ENCODE measurements at places on chromosomes 1 and 21.

GRCh38 chr21:34844924-34845238 lies 176.1 kb downstream of the CLIC6 start:
- no peak for DNase-seq

GRCh38 chr1:201213106-201213770 lies 22.6 kb downstream of the IGFN1 start:
- no peak for DNase-seq

- DNase-seq = no peak
Measured at GRCh38 chr1:236020359-236021219, 44.3 kb downstream of the NID1 start.

DNA sequence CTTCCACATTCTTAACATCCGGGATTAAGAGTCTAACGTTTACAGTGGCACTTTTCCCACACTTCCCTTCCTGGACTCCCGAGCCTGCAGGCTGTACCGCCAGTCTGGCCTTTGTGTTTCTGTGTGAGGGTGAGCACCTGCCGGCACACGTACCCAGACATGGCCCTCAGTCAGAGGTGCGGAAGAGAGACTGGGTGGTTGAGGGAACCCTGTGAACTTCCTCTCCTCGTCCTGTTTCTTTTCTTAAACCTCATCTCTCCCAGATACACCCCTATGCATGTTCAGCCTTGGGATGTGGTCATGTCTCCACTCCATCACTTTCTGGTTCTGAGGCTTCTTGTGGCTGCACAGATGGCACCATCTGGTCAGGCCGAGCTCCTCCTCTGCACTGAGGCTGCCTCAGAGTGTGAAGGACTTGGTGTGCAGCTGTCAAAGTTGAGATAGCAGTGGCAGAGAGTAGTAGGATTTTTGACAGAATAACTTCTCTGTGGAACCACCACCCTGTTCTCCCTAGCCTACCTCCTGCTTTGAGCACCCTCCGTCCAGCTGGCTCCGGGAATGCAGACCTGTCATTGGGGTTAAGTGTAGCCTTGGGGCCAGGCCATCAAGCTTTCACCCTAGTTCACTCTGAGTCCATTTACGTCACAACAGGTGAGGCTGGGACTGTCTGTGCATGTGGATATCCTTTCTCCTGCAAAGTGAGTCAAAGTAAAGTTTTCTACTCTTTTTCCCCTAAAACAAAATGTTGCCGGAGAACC lies 31.4 kb downstream of the VASH2 start:
- no peak for DNase-seq

DNA sequence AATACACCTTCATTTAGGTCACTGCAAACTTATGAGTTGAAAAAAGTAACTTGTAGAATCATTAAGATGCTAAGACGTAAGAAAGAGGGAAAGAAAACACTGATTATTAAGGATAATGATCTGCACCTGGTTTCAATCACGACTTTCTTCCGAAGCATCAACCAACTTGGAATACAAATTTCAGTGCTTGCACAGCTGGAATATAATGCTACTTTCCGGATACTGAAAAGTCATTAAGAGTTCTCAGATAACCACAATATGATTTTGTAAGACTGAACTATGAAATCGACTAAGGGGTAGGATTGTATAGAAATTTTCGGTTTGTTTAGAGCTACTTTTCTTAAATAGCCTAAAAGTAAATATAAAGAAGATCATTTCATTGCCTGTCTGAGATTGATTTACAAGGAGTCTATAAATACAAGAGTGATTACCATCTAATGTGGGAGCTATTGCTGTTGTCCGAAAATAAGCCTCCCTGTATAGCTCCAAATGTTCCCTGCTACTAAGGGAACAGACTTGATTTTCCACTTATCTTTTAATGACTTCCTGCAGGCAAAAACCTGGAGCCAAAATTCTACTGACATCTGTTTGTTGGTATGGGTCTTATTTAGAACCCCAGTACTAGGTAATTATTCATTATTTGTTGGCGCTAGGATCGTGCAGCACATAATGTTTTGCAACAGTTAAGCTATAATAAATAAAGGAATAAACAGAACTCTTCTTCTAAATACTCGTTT lies 673.3 kb downstream of the KCNT2 start:
- DNase-seq = no peak

DNA sequence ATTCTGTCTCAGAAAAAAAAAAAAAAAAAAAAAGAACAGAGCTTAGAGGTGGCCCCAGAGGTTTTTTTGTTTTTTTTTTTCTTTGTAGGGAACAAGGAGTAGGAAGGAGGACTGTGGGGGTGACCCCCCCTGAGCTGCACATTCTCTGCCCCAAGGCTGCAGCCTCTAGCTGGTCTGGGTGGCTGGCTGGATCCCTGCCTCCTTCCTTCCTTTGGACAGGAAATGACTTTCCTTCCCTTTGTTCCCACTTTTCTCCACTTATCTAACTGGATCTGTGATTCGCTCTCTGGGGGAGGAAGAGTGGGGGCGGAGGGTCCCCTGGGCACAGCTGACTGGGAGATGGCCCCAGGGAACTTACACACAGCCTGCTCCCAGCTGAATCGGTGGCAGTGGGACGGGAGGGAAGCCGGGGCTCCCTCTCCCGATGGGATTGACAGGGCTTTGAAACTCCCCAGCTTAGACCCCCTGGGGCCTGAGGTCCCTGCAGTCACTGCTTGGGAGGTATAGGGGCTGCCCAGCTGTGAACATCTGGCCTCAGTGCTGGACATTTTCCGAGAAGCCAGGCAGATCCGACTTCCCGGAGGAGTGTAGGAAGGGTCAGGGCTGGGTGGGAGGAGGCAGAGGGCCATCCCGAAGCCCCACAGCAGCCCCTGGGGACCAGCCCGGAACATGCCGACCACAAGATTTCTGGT lies 2.1 kb downstream of the FBLIM1 start:
- DNase-seq = no peak

DNA sequence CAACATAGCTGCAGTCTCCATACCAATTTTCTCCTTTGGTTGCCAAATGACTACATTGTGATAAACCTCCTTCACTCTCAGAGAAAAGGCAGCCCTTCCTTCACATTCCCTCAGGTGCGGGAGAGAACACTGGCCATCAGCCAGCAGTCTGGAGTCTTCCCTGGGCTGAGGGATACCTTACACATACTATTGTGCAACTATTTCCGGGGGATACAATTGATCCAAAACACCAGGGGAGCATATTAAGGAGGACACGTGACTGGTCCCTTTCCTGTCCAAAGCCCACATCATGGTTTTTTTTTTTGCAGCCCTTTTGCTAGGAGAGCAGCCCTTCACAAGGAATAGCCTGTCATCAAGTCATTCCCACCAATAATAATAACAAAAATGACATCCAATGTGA lies 172.1 kb upstream of the ZRANB2 start:
- DNase-seq = no peak

DNA sequence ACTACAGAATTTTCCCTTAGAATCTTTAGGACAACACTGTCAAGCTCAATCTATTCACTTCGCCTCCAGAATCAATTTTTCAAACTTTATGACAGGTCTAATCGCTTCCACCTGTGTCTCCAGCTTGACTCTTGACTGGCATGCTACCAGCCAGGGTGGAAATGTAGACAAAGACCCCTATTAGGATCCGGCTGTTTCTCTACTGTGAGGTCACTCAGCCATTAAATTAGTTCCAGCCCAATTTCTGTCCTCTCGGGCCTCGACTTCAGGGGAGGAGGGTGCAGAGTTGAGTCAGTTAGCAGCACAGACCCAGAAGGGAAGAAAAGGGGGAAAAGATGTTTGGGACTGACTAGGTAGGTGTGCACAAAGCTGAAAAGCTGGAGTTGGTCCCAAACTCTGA lies 78.5 kb downstream of the HLCS start:
- DNase-seq = no peak

DNA sequence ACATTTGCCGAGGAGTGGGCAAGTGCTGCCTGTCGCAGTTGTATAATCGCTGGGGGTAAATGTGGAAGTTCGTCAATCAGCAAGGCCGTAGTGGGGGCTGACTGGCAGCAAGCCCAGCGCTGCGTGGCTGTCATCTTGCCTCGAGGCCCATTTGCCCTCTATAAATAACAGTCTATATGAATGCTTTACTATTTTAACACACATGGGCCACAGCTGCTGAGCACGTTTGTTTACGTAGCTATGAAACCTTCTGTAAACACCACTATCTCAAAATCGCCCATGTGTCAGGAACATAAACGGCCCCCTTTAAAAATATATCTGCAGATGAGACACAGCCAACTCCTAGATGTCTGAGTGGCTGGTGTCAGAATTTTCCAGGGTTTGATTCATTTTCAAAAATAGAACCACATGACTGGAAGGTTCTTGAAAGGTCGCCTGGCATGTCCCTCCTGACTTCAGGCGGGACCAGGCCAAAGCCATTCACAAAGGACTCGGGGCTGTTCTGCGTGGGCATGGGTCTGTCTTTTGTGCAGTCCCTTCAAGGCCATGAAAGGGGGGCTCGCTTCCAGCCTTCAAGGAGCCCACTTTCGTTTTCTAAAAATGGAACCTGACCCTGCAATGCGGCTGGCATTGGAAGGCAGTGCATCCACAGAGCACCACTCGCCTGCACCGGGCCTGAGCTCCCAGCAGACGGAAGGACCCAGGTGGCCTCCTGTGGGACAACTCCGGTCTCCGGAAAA lies 205.5 kb downstream of the KCNJ6 start:
- no peak for DNase-seq

GRCh38 chr1:12167493-12168429 lies 970 bp downstream of the TNFRSF1B start:
- DNase-seq = no peak

DNA sequence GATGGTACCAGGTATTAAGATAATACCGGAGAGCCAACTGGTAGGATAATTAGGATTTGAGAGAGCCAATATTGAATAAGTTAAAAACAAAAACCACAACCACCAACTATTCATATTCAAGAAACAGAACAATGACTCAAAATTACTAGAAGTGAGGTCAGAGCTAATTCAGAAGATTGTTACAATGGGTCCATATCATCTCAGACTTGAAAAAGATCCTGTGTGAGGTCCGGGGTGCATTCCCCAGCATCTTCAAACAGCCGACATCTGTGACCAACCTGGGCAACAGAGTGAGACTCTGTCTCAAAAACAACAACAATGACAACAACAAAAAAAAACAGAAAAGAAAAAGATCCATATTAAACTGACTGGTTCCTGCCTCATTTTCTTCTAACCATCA lies 18.6 kb downstream of the AK2 start:
- no peak for DNase-seq

GRCh38 chr1:113965703-113966412 lies 13.4 kb upstream of the OLFML3 start:
- no peak for DNase-seq

GRCh38 chr21:42677339-42678321 lies 24.2 kb downstream of the PDE9A start:
- DNase-seq = no peak

GRCh38 chr21:34793471-34793870 lies 124.7 kb downstream of the CLIC6 start:
- no peak for DNase-seq

- DNase-seq = no peak
Measured at GRCh38 chr1:9025449-9025848, 774 bp downstream of the SLC2A7 start.

- no peak for DNase-seq
Measured at GRCh38 chr21:22120616-22121266, 1122.5 kb downstream of the NCAM2 start.

GRCh38 chr21:14890141-14890540 lies 174.7 kb downstream of the NRIP1 start:
- DNase-seq = no peak

- DNase-seq = no peak
Measured at GRCh38 chr1:110123224-110123623, 11.0 kb downstream of the UBL4B start.

DNA sequence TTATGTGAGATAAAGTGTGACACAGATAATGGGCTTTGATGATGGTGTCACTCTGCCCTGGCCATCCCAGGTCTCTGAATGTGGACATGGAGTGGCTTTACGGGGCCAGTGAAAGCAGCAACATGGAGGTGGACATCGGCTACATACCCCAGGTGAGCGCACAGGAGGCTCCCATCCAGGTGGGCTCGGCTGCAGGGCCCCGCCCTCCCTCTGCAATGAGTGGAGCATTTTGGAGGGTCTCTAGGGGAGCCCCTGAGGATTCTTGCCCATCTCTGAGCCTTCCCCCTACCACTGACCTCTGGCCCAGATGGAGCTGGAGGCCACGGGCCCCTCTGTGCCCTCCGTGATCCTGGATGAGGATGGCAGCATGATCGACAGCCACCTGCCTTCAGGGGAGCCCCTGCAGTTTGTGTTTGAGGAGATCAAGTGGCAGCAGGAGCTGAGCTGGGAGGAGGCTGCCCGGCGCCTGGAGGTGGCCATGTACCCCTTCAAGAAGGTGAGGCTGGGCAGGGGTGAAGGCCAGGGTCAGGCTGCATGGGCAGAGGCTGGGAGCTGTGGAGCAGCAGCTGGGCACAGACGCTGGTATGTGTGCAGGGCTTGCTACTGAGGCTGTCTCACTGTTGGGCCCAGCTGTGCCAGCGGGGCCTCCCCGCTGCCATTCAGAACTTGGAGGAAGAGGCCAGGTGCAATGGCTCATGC lies 8.2 kb upstream of the MTFR1L start:
- no peak for DNase-seq

DNA sequence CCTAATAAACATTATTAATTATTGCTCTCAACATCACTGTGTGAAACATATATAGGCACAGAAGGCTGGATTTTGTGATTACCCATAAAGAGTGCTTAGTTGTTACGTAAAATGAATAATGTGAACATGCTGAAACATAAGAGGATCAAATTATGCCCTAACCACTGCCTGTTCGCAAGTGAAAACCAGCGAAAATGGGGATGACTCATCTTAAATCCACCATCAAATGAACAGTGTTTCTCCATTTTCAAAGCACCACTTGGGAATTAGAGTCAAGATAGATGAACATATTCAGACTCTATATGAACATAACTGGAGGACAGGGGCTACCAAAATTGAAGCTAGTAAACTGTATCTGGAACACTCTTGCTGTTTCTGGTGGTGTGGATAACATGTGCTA lies 386.2 kb downstream of the HHIPL2 start:
- DNase-seq = no peak

DNA sequence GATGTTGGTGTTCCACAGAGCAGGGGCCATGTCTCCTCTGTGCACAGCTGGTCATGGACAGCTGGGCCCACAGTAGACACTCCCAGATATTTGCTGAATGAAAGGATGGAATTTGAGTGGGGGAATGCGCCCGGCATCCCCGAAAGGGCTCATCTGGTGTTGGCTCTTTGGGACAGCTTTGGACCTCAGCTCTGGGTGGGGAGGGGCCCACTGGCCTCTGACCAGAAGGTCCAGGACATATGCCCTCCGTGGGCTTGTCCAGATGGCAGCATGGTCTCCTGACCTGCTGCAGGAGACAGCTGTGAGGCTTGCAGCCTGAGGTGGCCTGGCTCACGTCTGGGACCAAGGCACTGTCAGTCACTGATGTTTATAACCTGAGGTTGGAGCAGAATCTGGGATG lies 160.4 kb upstream of the AJAP1 start:
- no peak for DNase-seq

DNA sequence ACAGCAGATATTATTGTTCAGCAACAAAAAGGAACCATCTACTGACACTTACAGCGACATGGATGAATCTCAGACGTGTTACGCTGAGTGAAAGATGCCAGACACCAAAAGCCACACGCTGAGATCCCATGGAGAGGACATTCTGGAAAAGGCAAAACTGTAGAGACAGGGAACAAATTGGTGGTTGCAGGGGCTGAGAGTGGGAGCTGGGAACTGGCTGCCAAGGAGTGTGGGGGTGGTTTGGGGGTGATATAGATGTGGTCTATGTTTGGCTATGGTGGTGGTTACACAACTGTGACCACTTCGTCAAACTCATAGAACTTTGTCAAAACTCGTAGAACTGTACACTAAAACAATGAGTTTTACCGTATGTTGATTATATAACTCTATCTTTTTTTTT lies 57.7 kb downstream of the RIPK4 start:
- DNase-seq = no peak

GRCh38 chr1:150479370-150479769 lies 7.8 kb upstream of the TARS2 start:
- no peak for DNase-seq
